Hepatic stellate cell (primary cell): ENCODE measurements at places on chromosomes 7 and 10.

DNA sequence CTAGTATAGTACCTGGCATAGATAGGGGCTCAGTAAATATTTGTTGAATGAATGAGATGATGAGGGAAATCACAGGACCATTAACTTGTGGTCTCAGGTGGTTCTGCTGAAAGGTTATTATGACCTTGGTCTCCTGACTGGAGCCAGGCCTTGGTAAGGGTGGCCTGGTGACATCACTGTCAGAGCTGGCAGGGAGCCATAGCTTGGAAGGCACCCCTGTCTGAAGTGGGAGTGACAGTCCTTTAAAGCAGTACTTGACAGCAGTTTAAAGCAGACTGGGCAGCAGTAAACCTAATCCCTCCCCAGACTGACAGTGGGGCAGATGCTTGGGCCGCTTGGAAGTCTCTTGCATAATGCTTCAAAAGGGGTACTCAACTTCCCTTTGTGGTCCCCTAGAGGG lies 13.4 kb downstream of the DPCD start:
- no peak for DNase-seq

- DNase-seq, result no peak
These were observed 95.4 kb downstream of the GRK5 start for GRCh38 chr10:119302591-119303253.

GRCh38 chr10:132627666-132628531 lies 90.3 kb downstream of the INPP5A start:
- peak; percentile 84 for DNase-seq

DNA sequence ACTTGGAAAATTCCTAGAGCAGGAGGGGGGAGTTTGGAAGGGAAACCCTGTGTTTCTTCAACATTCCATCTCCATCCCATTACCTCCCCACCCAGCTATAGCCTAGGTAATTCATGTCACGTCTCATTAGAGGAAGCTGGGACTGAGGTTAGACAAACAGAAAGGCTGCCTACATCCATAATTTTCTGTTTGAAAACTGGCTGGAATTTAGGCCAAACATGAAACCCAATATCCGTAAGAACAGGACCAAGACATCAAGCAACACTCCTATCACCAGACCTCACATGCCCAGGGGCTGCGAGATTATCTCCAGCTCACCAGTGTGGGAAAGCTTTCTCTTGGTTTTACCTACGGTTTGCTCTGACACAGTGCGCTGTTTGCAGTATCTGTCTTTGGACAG lies 316.3 kb downstream of the FRMD4A start:
- no peak for DNase-seq

DNA sequence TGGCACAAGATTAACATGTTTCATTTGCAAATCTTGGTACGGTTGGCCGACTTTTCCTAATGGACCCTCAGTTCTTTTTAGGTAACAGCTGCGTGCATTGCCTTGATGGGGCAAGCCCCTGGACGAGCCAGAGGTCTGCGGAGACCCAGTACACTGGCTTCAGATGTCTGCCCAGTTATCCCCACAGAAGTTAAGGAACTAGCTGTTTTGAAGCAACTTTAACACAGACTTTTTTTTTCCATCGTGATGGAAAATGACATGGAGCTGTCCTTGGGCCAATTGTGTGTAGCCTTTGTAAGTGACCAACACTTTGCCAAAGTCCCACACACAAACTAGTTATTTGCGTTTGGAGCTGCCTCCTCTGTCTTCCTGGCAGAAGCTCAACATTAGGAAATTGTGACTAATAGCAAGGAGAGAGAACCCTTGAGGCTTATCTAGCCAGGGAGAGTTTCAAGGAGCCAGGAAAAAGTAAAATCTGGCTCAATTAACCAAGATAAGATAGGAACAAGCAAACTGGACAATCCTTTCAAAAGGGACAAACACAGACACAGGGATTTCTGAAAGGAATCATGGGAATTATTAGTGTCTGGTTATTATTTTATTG lies 99.6 kb upstream of the BMPER start:
- peak; percentile 43 for DNase-seq

GRCh38 chr7:93212881-93213280 lies 13.4 kb downstream of the HEPACAM2 start:
- no peak for DNase-seq

GRCh38 chr7:27693794-27694193 lies 31.1 kb upstream of the HIBADH start:
- DNase-seq, result no peak

GRCh38 chr10:114027041-114027394 lies 16.6 kb upstream of the ADRB1 start:
- no peak for DNase-seq

- DNase-seq, result no peak
These were observed 569.1 kb downstream of the DNAJB6 start for GRCh38 chr7:157905651-157906461.

DNA sequence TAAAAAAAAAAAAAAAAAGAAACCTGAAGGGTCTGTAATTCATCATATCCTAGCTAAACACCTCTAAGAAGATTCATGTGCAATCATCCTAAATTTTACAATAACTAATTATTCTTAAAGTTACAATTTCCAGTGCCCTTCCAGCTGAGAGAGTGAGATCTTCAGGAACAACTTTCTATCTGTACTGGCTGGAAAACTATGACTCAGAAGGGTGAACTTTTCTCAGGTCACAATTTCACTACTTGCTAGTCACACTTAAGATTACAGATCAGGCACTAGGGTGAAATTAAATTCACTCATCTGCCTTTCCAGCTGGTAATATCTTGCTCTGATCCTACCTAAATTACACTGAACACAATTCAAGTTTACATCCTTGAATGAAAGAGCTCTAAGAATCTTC lies 158.8 kb downstream of the ANK3 start:
- peak; percentile 6 for DNase-seq

DNA sequence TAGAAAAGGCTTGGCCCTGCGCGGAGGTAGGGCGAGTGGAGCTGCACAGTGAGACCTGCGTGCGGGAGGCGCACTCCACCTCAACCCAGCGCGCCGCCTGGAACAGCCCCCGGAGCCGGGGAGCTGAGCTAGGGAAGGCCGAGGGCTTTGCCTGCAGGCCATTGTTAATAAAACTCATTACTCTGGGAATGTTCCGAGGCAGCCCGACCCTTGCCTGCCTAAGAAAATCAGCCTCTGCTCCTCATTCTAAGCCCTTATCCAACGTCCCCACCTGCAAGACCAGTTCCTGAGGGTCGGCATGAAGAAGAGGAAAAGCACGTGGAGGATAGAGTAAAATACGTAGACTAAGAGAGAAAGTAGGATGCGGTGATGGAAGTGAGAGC lies 55.3 kb downstream of the C7orf25 start:
- no peak for DNase-seq

DNA sequence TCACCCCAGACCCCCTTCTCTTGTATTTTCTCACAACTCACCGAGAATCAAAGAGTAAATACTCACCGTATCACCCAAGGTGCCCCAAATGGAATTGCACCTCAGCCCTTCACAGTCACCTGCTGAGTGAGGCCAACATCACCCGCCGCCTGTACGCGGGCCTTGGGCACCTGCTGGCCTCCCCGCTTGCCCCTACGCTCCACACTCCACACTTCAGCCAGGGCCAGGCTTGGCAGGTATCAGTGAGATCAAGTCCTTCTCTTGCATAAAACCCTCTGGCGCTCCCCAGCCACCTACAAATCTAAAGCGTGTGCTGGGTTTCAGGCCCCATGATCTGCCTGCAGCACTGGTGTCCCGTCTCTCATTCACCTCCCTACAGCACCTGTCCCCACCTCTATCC lies 300.6 kb downstream of the GFRA1 start:
- DNase-seq, result no peak

GRCh38 chr10:20105931-20106330 lies 289.7 kb downstream of the PLXDC2 start:
- DNase-seq, result no peak

- DNase-seq, result no peak
These were observed 5.8 kb downstream of the IKZF1 start for GRCh38 chr7:50310361-50310760.

GRCh38 chr7:111312966-111313365 lies 222.0 kb downstream of the LRRN3 start:
- DNase-seq, result no peak

DNA sequence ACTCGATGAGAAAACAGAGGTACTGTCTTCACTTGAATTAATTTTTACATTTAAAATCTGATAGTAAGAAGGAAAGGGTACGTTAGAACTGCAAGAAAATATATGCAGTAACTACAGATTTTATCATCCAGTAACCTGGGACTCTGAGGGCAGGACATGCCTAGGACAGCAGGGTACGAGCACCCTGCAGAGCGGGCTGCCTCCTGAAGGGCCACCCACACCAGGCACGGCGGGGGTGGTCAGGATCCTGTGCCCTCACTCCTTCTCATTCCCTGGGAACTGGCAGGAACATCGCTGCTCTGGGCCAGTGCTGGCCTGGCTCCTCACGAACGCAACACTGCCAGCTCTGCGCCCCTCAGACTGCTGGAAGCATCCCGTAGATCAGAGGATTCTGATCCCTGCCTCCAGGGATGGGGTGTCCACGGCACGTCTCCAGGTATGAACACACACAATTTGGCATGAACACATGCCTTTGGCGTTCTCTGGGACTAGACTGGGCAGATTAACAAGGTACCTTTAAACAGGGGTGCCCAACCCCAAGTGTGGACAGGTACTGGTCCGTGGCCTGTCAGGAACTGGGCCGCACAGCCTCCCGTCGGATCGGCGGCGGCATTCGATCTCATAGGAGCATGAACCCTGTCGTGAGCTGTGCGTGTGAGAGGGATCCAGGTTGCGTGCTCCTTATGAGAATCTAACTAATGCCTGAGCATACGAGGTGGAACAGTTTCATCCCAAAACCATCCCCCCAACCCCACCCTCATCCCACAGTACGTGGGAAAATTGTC lies 99.3 kb upstream of the FAM20C start:
- no peak for DNase-seq

GRCh38 chr7:19248115-19248514 lies 102.9 kb upstream of the FERD3L start:
- no peak for DNase-seq

DNA sequence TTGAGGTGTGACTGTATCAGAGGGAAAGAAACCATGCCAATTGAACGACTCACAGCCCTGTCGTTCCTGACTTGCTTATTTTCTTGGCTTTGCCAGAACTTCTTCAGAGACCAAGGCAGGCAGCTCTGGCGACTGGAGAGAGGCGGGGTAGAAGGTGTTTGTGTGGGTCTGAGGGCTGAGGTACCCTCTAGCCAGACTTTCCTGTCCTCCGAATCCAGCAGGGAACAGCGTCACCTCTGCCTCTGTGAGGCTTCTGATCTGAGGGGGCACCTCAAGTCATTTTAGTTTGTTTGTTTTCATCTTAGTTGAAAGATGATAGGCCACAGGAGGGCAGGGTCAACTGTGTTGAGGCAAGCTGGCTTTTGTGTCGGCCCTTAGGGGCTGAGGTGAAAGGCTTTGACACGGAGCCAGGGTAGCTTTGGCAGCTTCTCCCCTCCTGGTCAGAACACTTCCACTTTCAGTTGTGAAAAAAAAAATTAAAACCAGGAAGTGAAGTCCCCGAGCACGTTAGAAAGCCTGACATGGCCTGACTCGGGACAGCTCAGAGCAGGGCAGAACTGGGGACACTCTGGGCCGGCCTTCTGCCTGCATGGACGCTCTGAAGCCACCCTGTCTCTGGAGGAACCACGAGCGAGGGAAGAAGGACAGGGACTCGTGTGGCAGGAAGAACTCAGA lies 1.9 kb downstream of the ACSL5 start:
- DNase-seq, result peak; percentile 39

DNA sequence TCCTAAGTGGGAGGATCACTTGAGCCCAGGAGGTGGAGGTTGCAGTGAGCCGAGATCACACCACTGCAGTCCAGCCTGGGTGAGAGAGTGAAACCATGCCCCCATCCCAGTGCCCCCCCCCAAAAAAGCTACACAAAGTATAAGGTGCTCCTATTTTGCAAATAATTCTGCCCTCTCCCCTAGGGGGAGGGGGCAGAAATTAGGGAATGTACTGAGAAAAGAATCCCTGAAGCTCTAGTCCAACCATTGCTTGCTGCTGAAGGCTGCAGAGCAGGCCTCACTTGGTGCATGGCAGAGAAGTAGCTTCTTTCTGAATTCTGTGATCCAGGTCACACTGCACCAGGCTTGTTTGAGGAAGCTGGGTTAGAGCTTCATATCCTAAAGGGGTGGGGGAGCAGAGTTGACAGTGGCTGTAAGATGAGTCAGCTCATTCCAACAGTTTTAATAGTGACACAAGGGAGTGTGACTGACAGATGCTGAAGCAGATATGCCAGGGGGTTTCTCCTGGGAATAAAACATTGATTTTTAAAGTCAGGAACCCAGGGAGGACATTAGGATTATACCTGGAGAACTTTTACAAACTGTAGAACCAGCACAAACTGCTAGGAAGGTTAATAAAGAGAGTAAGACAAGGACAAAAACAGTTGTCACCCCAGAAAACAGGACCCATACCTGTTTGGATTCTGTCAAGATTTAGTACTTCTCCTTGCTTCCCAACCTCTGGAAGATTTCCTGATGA lies 32.8 kb upstream of the STRIP2 start:
- peak; percentile 22 for DNase-seq

- DNase-seq, result no peak
These were observed 1.8 kb upstream of the VWC2 start for GRCh38 chr7:49771427-49772176.

DNA sequence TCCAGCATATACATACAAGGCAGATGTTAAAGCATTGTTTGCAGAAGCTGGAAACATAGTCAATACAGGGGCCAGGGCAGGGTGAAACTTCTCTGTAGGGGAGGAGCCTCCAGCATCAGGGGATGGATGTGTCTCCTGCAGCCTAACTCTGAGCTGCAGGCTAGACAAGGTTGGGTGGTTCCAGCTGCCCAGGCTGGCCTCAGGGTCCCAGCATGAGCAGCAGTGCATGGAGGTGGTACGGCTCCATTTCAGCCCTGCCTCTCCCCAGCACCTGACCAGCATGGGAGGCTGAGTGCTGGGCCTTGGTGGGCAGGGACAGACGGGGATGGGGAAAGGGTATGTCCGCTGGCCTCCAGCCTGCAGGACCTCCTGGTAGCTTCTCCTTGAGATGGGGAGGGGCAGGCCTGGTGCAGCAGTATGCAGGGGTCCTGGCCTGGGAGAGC lies 7.4 kb upstream of the TBRG4 start:
- no peak for DNase-seq

- peak; percentile 18 for DNase-seq
These were observed 1.2 kb upstream of the IDI1 start for GRCh38 chr10:1050145-1050544.

GRCh38 chr10:114279289-114279688 lies 40.2 kb downstream of the VWA2 start:
- no peak for DNase-seq

DNA sequence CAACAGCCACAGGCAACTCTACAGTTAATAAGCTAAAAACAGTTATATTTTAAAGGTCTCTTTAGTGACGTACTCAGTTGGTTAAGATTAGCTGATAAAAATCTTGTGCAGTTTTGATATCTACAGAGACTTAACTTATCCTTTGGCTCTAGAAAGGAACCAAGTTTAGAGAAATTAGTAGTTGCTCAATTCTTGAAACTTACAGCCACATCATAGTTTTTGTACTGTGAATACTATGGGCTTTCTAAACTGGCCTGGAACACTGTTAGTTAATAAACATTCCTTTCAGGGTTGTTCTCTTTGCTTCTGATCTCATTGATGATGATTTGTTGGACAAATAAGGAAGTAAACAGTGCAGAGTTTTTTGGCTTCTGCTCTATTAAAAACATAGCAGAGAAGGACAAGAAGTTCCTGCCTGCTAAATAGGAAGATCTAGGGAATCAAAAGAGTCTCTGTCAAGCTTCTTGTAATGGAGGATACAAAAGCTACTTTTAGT lies 73.1 kb downstream of the MKLN1 start:
- DNase-seq, result no peak
